Stimulated activated CD4-positive, alpha-beta T cell treated with anti-CD3 and anti-CD28 coated beads, Interleukin-12 subunit alpha, Interleukin-12 subunit beta, amount 100 ng/mL, for 4 hours (primary cell): ENCODE measurements at places on chromosomes 1 and 21.

DNA sequence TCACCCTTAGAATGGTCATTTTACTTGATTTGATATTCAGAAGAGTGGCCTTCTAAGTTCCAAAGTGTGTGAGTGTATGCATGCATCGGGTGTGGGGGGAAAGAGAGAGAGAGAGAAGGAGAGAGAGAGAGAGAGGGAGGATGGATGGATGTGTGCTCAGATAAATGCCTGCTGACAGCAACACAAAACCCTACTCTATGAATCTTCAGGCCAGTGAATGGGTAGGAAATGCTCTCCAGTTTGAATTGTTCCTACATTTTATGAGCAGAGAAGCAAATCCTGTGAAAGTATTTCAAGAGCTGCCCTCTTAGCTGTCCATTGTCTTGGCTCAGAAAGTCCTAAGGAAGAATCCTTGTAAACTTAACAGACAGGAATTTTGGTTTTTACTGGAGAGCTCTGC is 7.4 kb downstream of the JAM2 start:
- DNase-seq: no peak

DNA sequence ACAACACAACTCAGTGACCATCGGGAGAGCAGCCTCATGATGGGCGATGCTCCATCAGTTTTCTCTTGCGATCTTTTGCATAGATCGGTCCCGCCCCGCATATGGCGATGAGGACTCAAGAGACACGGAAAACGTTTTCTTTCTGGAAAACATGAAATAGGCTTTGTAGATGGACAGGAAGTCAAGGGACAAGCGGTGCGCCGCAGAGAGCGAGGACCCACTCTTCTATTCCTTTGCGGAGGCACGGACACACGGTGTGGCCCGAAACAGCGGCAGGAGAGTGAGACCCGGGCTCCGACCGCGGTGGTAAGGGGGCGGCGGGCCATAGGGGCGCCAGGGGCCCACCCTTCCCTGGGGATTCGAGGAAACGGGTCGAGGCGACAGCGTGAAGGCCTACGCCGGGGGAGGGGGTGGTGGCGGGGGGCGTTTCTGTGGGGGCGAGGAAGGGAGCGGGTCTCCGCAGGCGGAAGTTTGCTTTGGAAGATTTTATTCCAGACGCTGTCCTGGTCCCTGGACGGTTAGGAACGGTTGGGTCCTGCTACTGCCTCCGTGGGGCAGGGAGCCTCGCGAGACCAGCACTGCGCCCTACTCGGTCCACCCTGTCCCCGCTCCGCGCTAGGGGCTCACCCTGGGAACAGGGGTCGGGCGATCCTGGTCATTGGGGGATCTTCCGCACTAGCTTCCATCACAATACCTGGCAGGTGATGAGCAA is 796 bp upstream of the TDRKH start:
- DNase-seq: no peak

- DNase-seq: no peak
Measured at GRCh38 chr1:248852481-248853405, 6.1 kb downstream of the ZNF692 start.

DNA sequence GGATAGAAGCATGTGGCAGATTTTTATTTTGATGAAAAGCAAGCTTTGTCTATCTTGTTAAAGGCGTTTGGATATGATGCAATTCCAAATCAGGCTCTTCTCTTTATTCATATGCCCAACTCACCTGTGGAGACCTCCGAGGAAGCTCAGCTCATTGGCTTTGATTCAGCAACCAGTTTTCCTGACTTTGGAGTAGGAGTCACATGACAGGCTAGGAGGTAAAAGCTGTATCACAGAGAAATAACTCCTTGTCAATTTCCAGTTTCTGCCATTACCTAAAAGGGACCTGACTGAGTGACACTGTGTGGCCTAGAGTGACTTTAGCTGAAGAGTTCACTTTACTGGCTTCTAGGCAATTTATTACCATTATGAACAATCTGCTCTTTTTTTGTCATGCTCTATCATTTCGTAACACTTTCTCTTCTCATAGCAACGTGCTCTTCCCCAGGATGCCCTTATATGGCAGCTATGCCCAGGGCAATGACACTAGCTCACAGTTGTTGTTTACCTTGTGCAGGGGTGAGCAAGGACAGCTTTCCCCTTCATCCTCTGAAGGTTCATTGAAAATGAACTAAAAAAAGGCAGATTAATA is 107.2 kb downstream of the KCNK1 start:
- no peak for DNase-seq

DNA sequence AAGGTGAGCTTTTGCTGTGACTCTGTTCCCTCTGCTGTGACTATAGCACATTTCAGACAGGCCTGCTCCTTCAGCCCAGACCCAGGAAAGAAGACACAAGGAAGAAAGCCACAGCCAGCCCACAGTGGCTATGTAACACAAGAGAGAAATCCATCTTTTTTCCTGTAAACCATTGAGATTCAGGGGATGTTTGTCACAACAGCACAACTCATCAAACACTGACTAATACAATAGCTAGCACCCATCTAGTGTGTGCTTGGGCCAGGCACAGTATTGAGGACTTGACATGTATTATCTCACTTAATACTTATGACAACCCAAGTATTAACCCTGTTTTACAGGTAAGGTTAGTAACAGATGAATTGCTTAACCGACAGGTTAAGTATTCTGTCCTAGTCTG is 29.8 kb downstream of the TAS1R2 start:
- DNase-seq: no peak

DNA sequence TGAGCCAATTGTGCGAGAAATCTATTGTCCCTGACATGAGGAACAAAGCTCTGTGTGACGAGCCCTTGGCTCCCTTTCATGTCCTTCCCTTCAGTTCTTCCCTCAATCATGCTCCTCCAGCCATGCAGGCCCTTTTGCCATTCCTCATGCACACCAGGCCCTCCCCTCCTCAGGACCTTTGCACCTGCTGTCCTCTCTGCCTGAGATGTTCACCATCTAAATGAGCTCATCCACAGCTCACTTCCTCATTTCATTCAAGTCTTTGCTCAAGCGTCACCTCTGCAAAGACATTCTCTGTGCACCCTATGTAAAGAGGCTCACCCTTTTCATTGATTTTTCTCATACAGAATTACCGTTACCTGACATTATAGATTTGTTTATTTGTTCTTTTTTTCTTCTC is 43.7 kb downstream of the C8B start:
- DNase-seq: no peak

GRCh38 chr21:46354518-46354917 is 30.6 kb downstream of the PCNT start:
- DNase-seq: no peak

- DNase-seq: no peak
Measured at GRCh38 chr1:104125970-104126369, 376.3 kb downstream of the AMY1C start.

DNA sequence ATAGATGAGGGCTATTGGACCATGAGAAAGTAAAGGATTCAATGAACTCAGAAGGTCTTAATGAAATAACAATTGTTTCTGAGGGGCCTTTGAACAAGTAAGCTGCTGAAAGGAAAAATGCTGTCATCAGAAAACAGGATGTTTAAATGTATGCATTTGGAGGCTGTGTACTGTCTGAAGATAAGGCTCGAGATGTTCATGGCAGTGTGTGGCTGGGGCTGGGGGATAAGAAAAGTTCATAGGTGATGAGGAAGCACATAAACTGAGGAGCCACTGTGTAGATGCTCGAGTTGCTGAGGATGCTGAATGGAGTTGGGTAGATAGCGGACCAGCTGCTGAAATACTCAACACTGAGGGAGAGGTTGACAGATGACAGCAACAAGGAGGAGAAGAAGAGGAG is 17.8 kb downstream of the THEM4 start:
- no peak for DNase-seq

DNA sequence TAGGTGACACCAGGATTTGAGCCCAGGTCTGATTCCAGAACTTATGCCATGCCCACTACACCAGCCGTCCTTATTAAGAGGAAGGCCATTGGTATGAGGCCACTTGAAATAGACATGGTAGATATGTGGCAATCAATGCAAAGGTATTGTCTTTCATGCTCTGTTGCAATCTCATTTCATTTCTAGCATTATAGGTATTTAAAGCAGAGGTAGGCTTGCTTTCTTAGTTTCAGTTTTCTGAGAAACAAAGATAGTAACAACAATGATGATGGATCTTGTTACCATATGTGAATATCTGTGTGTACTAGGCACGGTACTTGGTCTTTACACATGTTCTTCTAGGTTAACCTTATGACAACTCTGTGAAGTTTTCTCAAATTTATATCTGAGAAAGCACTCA is 113.1 kb downstream of the FGGY start:
- DNase-seq: no peak

- no peak for DNase-seq
Measured at GRCh38 chr1:179591592-179592580, at the start of gene TDRD5. Gene TDRD5 (plus strand): TSS chr1:179591832. CDS start chr1:179592616, 784 bp downstream.

- DNase-seq: no peak
Measured at GRCh38 chr1:23514111-23514679, 16.8 kb downstream of the E2F2 start.

GRCh38 chr1:230916587-230917283 is 48.4 kb upstream of the C1orf198 start:
- DNase-seq: no peak

GRCh38 chr1:113133038-113133437 is 60.0 kb downstream of the LRIG2 start:
- no peak for DNase-seq

DNA sequence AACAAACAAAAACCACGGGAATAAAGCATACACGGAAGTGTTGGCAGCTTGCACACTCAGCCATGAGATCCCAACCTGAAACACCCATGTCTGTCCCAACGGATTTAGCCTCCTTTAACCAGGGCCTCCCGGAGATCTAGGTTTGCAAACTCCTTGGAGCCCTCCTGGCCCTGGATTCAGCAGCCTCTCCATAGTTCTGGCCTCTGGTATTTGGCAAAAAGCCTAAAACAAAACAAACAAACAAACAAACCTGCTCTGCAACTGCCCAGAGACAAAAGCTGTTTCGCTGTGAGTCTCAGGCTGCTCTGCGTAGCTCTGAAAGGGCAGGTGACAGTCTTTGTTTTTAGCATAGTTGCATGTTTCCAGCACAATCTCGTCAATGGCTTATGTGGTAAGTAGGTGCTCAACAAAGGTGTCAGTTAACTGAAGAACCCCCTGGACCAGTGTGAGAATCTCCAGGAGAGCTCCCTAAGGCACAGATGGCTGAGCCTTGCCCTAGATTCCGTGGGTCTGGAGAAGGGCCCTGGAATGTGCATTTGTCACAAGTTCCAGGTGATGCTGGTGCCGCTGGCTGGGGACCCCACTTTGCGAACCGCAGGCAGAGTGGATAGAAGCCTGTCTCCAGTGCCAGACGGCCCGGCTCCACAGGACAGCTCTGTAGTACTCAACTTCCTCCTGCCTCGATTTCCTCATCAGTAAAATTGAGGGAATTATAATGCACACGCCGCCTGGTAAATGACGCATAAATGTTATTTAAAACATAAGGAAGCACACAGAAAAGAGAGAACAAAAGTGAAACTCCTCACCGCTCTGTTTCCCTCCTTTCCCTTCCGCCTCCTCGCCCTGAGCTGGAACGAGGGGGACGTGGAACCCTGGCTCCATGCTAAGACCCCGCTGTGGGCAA is 86.2 kb downstream of the RIPK4 start:
- DNase-seq: no peak
